ENCODE measurements at places on chromosomes 16 and 17.

GRCh38 chr16:88468275-88469129, 15.4 kb downstream of the ZFPM1 start:
- no peak for DNase-seq

- no peak for DNase-seq
Observed at GRCh38 chr16:11329071-11329491, 16.2 kb upstream of the RMI2 start.

- DNase-seq: no peak
Observed at GRCh38 chr16:23651943-23652468, 10.7 kb downstream of the DCTN5 start.

DNA sequence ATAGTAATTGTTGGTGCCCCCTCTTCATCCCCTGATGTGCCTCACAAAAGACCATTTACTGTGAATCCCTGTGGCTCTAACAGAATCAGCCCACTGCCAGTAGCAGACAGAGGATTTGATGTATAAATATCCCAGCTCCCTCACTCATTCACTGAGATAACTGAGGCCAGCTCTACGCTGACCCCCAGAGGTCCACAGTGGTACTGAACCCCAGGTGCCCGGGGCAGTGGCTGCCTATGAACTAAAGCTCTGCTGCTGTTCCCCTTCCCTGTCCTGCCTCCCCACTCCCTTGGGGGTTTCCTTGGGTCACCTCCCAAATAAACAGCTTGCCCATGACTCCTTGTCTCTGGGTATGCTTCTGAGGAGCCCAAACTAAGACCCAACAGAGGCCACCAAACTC, 295.8 kb downstream of the FOXL1 start:
- DNase-seq: no peak

GRCh38 chr16:87611456-87611855, 9.1 kb downstream of the JPH3 start:
- no peak for DNase-seq

- DNase-seq: no peak
Observed at GRCh38 chr17:64129515-64129764, 504 bp downstream of the ERN1 start.

DNA sequence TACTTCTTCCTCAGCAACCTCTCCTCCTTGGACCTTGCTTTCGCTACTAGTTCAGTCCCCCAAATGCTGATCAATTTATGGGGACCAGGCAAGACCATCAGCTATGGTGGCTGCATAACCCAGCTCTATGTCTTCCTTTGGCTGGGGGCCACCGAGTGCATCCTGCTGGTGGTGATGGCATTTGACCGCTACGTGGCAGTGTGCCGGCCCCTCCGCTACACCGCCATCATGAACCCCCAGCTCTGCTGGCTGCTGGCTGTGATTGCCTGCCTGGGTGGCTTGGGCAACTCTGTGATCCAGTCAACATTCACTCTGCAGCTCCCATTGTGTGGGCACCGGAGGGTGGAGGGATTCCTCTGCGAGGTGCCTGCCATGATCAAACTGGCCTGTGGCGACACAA, 429 bp downstream of the OR2C1 start:
- DNase-seq: no peak

- DNase-seq: no peak
Observed at GRCh38 chr17:50605429-50605828, 29.3 kb upstream of the ABCC3 start.

GRCh38 chr16:78805556-78805955, 706.1 kb downstream of the WWOX start:
- no peak for DNase-seq

All from GOT3 (cell line).